ENCODE measurements at places on chromosomes 6 and 20.

DNA sequence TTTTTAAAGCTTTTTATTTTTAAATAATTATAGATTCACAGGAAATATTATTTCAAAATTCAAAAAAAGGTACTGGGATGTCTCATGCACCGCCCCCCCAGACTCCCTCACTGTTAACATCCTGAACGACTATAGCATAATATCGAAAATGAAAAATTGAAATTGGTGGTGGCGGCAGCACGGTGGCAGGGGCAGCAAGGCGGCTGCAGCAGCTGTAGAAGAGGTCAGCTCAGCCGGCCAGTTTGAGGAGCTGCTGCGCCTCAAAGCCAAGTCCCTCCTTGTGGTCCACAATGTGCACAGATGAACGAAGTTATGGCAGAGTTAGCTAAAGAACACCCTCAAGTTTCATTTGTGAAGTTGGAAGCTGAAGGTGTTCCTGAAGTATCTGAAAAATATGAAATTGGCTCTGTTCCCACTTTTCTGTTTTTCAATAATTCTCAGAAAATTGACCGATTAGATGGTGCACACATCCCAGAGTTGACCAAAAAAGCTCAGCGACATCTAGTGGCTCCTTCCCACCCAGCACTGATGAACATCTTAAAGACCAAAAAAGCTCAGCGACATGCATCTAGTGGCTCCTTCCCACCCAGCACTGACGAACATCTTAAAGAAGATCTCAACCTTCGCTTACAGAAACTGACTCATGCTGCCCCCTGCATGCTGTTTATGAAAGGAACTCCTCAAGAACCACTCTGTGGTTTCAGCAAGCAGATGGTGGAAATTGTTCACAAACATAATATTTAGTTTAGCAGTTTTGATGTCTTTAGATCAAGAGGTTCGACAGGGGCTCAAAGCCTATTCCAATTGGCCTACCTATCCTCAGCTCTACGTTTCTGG is 100.8 kb downstream of the FAM217A start:
- DNase-seq = no peak

GRCh38 chr6:11853678-11854407 is 75.2 kb upstream of the ADTRP start:
- DNase-seq = no peak

GRCh38 chr6:72406517-72406916 is 215.3 kb upstream of the KCNQ5 start:
- no peak for DNase-seq

DNA sequence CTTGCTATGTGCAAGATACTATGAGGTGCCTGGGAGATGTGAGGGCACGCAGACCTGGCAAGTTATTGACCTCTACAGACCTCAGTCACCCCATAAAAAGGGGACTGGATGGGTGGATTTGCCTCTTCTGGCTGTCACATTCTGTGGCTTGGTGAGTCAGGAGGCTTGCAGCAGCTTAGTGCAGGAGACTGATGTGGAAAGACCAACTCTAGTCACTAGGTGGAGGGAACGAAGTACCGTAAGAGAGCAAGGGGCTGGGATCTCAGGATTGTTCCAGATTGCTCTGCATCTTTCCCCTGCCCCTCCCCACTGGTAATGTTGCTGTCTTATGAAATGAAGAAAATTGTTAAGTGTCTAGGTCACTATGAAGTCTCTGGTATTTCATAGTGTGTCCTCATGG is 3.3 kb downstream of the MAPRE1 start:
- no peak for DNase-seq

- no peak for DNase-seq
These were observed 10.1 kb downstream of the MAP7 start for GRCh38 chr6:136539967-136540652.

DNA sequence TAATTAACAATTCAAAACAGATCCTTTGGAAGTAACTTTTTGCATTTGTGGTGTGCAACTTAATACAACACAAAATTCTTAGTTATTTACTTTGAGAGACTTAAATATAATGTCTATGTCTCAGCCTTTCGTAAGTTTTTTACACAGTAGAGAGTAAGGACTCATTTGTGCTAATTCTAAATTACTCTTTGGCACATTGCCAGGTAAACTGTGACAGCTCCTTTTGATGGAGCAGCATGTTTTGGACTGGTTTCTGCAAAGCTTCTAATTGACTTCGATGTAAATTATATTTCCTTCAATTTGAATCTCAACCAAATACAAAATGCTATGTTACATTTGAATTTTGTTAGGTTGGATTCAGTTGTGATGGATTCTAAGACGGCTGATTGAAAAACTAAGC is 450.7 kb upstream of the OPRM1 start:
- DNase-seq = no peak

- DNase-seq = no peak
These were observed 64.8 kb upstream of the RCAN2 start for GRCh38 chr6:46556053-46556452.

- DNase-seq = no peak
These were observed 927.7 kb downstream of the TFAP2A start for GRCh38 chr6:9487128-9487527.

DNA sequence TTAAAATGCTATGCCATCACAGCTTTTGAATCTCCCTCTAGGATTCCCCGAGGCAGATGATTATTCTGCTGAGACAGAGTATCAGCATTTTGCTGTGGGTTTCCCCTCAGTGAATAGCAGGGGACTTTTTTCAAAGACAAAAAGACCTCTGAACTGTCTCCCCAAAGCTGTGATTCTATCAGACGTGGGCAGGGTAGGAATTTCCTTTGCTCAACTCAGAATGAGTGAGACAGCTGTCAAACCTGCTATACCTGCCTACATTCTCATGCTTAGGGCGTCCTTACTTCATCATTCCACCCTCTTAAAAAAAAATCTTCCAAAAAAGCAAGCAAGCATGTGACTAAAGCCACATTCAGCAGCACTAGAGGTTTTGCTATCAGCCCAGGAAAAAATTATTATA is 147.6 kb upstream of the FAM83B start:
- no peak for DNase-seq

DNA sequence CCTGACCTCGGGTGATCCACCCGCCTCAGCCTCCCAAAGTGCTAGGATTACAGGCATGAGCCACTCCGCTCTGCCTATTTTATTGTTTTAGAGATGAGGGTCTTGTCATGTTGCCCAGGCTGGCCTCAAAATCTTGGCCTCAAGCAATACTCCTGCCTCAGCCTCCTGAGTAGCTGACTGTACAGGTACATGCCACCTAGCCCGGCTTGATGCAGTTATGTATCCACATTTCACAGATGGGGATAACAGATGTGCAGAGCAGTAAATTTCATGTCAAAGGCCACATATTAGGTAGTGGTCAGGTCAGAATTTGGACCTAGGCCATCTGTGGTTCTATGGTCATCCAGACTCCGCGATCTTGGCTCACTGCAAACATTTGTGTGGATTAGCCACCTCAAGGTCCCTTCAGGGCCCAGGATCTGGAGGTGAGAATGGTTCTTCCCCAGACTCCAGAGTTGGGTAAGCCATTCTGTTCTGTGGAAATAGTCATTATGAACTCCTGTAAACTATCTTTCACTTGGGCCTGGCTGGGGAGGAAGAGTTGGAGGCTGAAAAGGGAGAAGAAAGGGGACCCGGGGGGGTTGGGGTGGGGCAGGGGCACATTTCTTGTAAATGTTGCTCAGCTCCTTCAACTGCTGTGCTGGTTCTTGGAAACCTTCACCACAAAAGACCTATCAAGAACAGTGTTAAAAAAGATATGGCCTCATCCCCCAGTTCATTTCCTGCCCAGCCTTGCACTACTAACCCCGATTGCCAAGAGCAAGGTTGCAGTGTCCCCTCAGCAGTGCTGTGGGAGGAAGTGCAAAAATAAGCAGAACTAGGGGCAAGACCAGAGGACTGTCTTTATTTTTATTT is 13.0 kb downstream of the PIM1 start:
- DNase-seq = no peak

GRCh38 chr20:64039293-64040160 is 3.5 kb downstream of the C20orf204 start:
- no peak for DNase-seq
